DMS153 (cell line): ENCODE measurements at places on chromosomes 2 and 18.
A peak's percentile ranks its signal among the peaks of the same experiment; 100 is the strongest.

DNA sequence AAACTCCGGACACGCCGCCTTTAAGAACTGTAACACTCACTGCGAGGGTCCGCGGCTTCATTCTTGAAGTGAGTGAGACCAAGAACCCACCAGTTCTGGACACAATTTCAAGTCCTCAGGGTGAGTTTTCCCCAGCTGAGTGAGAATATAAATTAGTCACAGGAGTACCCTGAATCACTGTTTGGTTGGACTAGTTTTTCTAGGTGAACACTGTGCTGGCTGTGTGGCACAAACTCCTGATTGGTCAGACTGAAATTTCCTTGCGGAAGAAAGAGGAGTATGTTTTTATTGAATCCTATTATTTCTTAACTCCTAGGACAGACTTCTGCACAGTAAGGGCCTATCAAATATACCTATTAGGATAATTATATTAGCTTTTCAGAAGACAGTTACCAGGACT is 288.1 kb upstream of the UBE2E3 start:
- no peak for DNase-seq

GRCh38 chr2:216219861-216220260 is 110.7 kb downstream of the XRCC5 start:
- DNase-seq, result no peak

GRCh38 chr2:210189452-210190138 is 18.4 kb upstream of the KANSL1L start:
- DNase-seq, result no peak

- DNase-seq, result no peak
These were observed 82.8 kb downstream of the MARCHF4 start for GRCh38 chr2:216289470-216289869.

DNA sequence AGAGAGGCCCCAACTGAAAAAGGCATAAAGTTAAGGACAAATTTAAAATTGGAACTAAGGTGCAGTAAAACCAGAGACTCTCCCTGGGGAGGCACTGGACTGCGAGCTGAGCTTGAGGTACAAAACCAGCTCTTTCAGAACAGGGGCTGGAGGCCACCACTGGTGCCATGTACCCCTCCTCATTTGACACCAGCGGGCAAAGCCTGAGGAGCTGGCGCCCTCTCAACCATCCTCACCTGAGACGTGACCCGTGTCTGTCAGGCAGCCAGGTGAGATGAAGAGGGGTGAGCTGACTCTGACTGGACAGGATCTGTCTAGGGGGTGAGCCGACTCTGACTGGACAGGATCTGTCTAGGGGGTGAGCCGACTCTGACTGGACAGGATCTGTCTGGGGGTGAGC is 68.5 kb downstream of the TMEM18 start:
- DNase-seq, result no peak

GRCh38 chr2:23386339-23387220 is 1.6 kb downstream of the KLHL29 start:
- DNase-seq, result no peak

GRCh38 chr2:227407591-227408151 is 19.9 kb upstream of the SCYGR1 start:
- no peak for DNase-seq

DNA sequence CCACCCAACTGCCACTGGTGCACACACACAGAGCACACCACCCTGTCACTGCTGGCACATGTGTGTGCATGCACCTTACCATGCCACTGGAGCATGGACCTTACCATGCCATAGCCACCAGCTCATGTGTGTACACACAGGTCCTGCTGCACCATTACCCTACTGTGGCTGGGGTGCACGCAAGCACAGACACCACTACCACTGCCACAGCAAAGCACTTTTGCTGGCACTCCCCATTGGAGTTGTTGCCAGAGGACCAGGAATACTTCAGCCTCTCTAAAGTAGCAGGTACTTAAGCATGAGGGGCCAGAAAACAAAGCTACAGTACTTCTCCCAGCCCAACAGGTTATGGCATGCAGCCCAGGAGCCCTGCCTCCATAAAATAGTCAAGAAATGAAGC is 404.8 kb downstream of the MBD2 start:
- DNase-seq, result no peak

- no peak for DNase-seq
These were observed 27.7 kb downstream of the SDC1 start for GRCh38 chr2:20197192-20197591.

DNA sequence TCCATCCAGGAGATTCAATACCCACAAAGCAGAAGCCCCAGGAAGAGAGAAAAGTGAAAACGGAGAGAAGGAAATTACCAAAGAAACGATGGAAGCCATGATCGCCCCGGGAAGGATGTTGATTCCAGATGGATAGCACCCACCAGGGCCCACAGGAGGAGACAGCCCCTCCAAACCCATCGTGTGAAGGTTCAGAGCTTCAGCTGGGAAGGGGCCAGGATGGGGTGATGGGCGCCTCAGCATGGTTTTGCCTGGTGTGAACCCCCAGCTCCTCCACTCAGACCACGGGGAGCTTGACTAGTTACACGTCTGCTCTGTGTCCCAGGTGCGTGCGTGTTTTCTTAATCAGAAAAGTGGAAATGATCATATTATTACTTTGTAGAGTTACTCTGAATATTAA is 264.5 kb downstream of the EIPR1 start:
- DNase-seq, result no peak

- DNase-seq, result no peak
These were observed 195.3 kb downstream of the FHOD3 start for GRCh38 chr18:36492604-36493329.

DNA sequence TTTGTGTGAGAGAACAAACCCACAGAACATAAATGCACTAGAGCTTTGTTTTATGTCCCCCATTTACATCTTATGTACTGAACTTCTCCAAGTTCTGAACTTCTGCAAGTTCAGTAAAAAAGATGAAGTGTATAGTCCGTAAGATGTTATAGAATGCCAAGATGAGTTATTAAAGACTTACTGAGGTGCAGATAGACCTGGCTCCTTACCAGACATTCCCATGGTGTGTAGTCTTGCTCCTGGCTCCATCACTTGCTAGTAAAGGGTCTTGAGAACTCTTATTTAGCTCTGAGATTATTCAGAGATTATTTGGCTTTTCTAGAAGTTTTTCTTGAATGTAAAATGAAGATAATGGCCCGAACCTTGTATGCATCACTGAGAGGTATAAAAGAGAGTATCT is 16.8 kb downstream of the GULP1 start:
- DNase-seq, result no peak

DNA sequence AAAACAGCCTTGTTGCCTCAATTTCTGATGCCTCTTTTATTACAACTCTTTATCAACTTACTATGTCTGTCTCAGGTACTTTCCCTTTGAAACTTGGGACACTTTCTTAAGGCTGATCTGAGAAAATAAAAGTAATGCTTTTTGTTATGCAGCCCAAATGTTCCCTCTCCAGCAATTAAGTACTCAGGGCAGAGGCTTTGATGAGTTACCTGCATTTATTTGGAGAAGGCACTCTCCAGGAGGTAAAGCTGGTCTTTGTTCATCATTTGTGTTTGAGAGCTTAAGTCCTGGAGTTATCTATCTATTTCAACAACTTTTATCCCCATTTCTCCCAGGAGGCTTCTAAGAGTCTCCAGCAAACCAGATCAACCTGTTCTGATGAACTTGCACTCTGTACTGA is 259.2 kb downstream of the ASXL3 start:
- peak; percentile 37 for DNase-seq

DNA sequence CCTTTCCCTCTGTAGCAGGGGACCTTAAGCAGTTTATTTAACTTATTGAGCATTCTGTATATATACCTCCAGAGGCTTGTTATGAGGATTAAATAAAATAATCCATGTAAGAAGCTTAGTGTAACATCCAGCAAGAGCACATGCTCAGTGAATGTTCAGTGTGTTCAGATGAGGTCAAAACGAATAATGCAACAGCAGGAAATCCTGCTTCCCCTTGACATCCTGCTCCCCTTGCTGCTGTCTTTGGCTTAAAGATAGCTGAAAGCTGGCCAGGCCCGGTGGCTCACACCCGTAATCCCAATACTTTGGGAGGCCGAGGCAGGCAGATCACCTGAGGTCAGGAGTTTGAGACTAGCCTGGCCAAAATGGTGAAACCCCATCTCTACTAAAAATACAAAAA is 68.7 kb downstream of the COL4A4 start:
- DNase-seq, result no peak

- no peak for DNase-seq
These were observed 939.0 kb upstream of the CRIM1 start for GRCh38 chr2:35416391-35417140.
